Stimulated activated effector memory CD8-positive, alpha-beta T cell treated with anti-CD3 and anti-CD28 coated beads, Interleukin-12 subunit alpha, Interleukin-12 subunit beta, amount 100 ng/mL, for 72 hours (primary cell): ENCODE measurements at places on chromosomes 2 and 18.

DNA sequence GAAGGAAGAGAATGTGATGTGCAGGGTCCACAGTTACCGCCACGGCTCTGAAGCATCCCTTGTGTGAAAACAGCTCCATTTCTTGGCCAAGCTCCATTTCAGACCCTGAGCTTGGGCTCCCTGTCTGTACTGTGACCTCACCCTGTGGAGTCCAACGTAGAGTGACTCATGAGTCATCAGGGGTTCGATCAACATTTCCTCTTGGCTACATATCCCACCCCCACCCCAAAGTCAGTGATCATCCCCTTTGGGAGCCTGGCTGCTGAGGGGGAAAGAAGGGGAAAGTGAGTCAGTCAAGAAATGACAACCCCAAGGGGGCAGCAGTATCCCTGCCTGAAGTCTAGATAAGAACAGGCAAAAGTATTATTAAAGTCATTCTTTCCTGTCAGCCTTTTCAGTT is 62.2 kb downstream of the PAPOLG start:
- DNase-seq = no peak

DNA sequence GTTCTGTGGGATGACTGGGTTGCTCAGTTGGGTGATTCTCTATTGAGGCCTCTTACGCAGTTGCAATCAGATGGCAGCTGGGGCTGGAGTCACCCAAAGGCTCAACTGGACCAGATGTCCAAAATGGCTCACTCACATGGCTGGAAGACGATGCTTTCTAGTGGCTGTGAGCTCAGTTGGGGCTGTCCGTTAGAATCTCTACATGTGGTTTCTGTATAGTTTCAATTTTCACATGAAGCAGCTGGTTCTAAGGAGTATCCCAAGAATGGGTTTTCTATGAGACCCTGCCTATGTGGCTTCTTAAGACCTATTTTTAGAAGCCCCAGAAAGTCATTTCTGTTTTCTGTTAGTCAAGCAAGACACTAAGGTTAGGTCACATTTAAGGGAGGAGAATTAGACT is 4.4 kb downstream of the XRCC5 start:
- DNase-seq = no peak

- no peak for DNase-seq
These were observed 3.1 kb upstream of the EMX1 start for GRCh38 chr2:72914206-72914559.

GRCh38 chr2:240477916-240478315 is 42.5 kb downstream of the GPC1 start:
- no peak for DNase-seq

DNA sequence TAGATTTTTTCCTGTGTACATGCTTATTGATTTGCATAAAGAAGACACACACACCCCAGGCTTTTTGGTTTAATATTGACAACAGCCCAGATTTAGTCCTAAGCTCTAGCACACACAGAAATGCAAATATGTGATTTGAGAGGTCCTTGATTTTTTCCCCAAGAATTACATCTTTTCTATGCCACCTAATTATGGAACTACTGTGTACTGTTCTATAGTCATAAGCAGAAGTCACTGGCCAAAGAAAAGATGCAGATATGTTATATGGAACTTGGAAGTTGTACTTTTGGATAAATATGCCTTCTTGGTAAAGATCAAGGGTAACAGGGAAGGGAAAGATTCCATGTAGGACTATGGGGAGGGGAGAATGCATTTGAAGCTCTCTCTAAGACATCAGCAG is 105.6 kb downstream of the SETBP1 start:
- DNase-seq = no peak

DNA sequence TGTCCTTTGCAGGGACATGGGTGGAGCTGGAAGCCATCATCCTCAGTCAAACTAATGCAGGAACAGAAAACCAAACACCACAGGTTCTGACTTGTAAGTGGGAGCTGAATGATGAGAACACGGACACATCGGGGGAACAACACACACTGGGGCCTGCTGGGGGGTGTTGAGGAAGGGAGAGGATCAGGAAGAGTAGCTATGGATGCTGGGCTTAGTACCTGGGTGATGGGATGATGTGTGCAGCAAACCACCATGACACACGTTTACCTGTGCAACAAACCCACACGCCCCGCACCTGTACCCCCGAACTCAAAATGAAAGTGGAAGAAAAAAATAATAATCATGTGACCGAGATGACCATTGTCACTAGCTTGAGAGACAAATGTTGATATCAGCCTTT is 114.7 kb downstream of the NDUFA10 start:
- no peak for DNase-seq

GRCh38 chr2:60861736-60862135 is 19.6 kb upstream of the REL start:
- no peak for DNase-seq

DNA sequence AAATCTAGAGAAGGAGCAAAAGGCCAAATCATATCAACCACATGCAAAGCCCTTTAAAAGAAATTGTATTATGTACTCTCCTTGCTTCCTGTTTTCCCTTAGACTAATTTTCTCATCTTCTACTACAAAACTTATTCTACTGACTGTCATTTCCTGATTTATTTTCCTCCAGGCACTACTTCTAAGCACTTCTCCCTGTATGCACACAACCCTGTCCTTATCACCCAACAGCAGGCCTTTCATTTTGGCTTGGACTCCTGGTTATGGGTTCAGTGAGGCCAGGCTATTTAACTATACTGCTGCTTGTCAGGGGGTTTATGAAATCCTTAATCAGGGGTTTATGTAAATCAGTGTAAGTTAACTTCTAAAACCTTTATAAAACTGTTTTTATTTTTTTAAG is 205.1 kb upstream of the FAM98A start:
- no peak for DNase-seq

GRCh38 chr2:102110171-102110570 is 32.4 kb upstream of the IL1R1 start:
- no peak for DNase-seq

- DNase-seq = no peak
These were observed 43.4 kb downstream of the STK39 start for GRCh38 chr2:168203762-168204693.

- no peak for DNase-seq
These were observed 344.4 kb downstream of the CLIP4 start for GRCh38 chr2:29459445-29460179.
